ENCODE measurements at places on chromosomes 11 and 22. TPM values are rescaled to one million over a fixed set of nuclear protein-coding genes. Genes with fewer than 3 reads are reported as not detected.

The IGHMBP2 gene
- 28.1 TPM for total RNA-seq

The DCDC1 gene
- 2.6 TPM for total RNA-seq

The BCO2 gene
- 1.5 TPM for total RNA-seq

The MS4A3 gene
- total RNA-seq, result not detected

The RFPL1 gene
- not detected for total RNA-seq

The SIK2 gene
- 24.7 TPM for total RNA-seq

The BLID gene
- total RNA-seq, result not detected

The NXPE2 gene
- total RNA-seq, result 0.26 TPM

The SAA4 gene
- not detected for total RNA-seq

The CECR2 gene
- total RNA-seq, result 34.6 TPM

The MAJIN gene
- total RNA-seq, result not detected

The POGLUT3 gene
- 31.2 TPM for total RNA-seq

The FGF19 gene
- 0.34 TPM for total RNA-seq

The ATP6V1E1 gene
- 63.9 TPM for total RNA-seq

The GDPD4 gene
- not detected for total RNA-seq
